Activated CD4-positive, alpha-beta T cell treated with anti-CD3 and anti-CD28 coated beads for 48 hours (primary cell): ENCODE measurements at places on chromosomes 3 and 15.

- no peak for DNase-seq
These were observed 1075.9 kb downstream of the ZPLD1 start for GRCh38 chr3:103510760-103511159.

- no peak for DNase-seq
These were observed 108.8 kb downstream of the NTRK3 start for GRCh38 chr15:88147760-88148159.

- DNase-seq: no peak
These were observed 26.9 kb downstream of the ABTB1 start for GRCh38 chr3:127699416-127700300.

DNA sequence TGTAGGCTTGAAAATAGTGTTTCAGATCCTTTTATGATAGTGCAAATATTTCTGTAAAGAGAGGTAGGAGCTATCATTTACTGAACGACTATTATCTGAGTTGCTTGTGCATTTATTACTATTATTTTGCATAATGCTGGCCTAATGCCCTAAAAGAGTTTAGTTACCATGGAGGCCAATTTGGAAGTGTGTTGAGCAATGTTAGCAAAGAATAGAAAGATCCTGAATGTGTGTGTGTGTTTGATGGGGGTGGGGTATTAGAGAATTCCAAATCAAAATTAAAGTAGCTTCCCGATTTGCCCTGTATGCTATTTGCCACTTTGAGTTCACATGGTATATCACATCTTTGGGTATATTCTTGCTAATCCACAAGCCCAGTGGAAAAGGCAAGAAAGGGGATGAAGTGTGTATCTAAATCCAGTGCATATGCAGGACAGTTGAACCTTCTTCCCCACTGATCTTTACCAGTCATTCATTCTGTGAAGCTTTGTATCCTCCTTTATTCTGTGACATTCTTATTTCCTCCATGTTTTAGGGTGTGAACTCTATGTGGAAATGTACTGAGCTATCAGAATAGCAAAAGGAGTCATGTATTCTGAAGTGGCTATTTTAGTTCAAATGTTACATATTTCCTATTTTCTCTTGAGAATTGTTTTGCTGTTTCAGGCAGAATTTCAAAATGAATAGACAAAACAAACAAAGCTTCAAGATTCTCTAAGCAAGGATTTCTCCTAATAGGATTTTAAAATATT lies 45.7 kb upstream of the PLSCR5 start:
- no peak for DNase-seq

DNA sequence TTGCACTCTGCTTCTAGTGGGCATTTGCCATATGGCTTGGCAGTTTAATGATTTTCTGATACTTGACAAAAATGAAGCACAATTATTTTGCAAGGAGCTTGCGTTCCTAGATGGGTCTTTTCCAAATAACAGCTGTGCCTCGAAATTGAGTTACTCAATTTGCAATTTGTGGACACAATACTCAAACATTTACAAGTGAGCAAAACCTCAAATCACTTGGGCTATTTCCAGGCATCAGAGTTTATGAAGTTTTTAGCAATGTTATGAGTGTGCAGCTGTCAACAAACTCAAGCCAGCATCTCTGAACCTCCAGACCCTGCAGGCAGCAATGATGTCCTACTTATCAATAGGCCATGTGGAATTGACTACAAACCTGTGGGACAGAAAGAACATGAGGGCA lies 41.3 kb downstream of the NMNAT3 start:
- no peak for DNase-seq

GRCh38 chr15:49649987-49650386 lies 29.1 kb downstream of the DTWD1 start:
- DNase-seq: no peak

GRCh38 chr3:132596816-132597433 lies at the start of gene ACKR4:
Gene ACKR4, plus strand, starts transcription at chr3:132597270. Its CDS starts 3,128 bp downstream, at chr3:132600398.
- DNase-seq: no peak

DNA sequence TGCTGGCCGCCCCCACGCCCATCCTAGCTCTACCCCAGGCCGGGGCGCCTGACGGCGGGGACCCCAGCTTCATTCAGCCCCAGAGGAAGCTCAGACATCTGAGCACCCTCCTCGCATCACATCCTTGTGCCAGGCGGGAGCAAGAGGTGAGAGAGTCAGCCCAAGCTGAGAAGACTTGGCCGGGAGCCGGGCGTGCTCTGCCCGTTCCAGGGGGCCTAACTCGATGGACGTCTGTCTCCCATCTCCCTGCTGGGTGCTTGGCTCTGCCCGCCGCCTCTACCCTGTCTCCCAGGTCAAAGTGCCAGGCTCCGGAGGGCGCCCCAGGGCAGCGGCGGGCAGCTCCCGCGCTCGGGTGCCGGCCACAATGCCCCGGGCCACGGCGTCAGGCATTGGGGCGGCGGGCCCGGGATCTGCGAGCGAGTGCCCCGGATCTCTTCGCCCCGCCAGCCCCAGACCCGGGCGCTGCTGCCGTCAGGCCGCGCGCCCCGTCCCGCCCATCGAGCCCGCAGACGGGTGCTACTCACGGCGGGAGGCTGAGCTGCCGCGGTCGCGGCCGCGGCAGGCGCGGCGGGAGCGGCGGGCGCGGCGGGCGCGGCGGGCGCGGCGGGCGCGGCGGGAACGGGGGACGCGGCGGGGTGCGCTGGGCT lies 388 bp downstream of the DAPK2 start:
- DNase-seq: no peak

DNA sequence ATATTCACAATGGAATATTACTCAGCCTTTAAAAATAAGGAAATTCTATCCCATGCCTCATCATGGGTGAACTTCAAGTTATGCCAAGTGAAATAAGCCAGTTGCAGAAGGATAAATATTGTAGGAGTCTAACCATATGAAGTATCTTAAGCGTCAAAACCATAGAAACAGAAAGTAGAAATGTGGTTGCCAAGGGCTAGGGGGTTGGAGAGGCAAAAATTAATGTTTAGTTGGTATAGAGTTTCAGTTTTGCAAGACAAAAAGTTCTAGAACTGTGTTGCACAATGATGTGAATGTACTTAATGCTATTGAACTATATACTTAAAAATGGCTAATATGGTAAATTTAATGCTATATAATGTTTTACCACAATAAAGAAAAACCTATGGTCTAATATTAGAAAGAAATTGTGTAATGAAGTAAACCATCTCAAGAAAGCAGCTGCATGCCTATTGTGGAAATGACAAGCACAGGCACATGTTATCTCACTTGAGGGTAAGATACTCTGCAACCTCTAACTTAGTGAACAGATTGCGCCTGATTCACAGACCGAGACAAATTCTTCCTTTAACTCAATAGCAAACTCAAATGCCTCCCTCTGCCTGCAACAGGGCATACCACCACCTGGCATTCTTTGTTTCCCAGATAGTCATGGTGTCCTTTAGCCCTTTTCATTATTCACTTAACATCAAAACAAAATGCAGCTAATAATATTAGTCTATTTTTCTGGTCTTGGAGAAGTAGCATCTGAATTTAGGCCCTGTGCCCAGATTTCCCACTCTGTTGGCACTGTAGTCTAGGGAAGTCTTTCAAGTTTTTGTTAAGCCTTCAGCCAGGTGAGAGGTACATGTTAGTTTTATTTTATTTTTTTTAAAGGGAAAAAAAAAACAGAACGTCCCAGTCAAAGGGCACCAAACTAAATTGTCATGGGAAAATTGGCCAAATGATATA lies 80.2 kb upstream of the ACP3 start:
- DNase-seq: no peak

- DNase-seq: peak; percentile 56
These were observed 1.1 kb downstream of the NFKBIZ start for GRCh38 chr3:101850246-101851051.

GRCh38 chr15:52097180-52097579 lies 15.4 kb downstream of the BCL2L10 start:
- no peak for DNase-seq

GRCh38 chr3:113535898-113536297 lies 3.5 kb downstream of the SIDT1 start:
- DNase-seq: no peak

GRCh38 chr3:44529927-44530326 lies 25.1 kb upstream of the ZKSCAN7 start:
- peak; percentile 44 for DNase-seq
